Activated CD4-positive, alpha-beta T cell treated with anti-CD3 and anti-CD28 coated beads for 24 hours (primary cell): ENCODE measurements at places on chromosomes 6 and 20.
A peak's percentile ranks its signal among the peaks of the same experiment; 100 is the strongest.

DNA sequence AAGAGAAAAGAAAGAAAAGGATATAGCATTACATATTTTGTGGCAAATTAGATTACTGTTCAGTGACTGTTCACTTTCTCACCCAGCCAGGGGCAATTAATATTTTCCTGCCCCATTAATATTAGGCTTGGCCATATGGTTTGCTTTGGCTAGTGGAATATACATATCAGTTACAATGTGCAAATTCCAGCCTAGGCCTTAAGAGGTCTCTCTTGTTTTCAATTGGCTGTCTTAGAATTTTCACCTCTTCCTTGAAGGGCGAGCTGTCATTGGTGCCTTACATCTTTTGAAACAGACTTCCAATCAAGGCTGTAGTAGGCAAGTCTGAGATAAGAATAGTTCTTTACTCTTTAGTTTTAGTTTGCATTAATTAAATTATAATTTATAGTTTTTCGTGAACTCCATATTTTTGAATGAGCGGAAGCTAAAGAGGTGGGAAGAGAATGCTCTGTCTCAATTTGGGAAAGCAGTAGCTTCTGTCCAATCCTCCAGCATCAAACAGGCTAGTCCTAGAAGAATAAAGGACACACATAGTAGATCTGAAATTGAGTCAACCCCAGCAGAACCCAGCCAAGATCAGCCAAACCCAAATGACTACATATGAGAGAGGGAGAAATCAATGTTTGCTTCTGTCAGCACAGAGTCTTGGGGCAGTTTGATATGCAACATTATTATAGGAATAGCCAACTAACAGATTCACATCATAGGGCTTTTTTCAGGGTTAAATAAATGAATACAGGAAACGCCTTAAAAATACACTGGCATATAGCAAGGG lies 6.3 kb upstream of the CSNK2A1 start:
- DNase-seq: no peak

DNA sequence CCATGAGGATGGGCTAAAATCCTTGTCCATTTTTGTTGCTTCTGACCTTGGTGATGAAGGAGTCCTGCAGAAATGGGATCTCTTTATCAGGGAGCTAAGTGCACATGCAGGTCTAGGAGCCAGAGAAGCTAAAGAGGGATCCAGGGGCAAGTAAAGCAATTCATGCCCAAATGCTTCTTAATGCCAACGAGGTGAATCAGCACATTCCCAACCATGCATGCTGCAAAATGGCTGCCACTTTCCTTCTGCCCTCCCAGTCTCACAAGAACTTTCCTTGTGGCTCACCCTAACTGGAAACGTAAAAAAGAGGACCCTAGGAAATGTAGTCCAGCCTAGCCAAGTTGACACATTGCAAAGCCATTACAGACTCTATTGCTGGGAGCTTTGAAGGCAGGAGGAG lies 298.4 kb downstream of the MAFB start:
- no peak for DNase-seq

DNA sequence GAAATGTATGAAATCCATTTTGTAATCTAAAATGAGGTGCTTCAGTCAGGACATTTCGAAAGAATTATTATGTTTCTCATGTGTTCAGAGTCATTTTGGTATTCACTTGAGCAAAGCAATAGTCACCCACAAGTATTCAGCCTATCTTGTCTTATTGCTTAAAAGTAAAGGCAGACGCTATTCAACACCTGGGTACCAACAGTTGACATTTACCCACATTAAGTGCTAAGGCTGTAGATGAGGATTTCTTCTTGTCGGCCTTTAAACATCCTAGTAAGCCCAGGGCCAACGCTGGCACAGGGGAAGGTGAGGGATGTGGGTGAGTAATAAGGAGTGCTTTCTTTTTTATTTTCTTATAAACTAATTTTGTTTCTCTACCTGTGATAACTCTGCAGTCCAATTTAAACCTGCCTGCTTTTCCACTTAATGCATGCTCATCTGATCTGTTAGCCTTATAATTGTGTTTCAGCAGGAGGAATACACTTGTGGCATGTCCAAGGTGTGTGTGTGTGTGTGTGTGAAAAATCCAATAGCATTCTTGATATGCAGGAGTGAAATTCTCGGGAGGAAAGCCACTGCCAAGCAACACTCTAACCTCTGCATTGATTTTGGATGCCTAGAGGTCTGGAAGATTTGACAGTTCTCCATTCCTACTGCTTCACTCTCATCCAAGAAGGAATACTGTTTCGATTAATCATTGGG lies 252.0 kb downstream of the SOX4 start:
- DNase-seq: no peak

GRCh38 chr6:17225767-17226630 lies 55.2 kb upstream of the RBM24 start:
- DNase-seq: no peak

DNA sequence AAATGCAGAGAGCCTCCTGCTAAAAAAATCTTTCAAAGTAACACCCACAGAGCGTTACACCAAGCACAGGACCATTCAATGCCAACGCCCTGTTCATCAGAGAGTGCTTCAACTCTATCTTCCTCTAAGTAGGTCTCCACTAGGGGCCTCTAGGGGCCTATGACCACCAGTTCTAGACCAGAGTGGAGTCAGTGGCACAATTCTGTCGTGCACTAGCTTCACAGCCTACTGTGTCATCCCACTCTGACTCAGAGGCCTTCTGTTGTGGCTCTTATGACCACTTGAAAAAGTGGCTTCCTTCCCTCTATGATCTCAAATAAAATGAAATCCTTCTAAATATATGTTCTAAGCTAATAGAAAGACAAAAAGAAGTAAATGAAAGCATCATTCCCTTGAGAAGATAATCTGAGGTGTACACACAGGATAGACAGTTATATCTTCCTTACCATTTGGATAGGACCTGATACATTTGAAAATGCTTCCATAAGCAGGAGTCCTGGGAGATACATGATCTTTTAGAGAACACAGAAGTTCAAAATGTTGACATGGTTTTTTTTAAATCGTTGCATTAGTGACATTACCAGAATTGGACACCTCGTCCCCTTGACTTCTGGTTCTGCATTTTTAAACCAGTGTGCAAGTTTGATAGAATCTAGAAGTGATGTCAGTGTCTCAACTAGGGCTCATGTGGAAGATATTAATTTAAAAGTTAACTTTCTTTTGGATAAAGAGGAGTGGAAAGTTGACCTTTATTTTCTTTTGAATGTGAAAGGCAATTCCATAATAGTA lies 151.9 kb downstream of the SH3BGRL2 start:
- no peak for DNase-seq

GRCh38 chr6:16129623-16130401 lies 926 bp downstream of the MYLIP start:
- DNase-seq: peak; percentile 15

- no peak for DNase-seq
Measured at GRCh38 chr6:77123527-77123926, 339.8 kb downstream of the HTR1B start.

DNA sequence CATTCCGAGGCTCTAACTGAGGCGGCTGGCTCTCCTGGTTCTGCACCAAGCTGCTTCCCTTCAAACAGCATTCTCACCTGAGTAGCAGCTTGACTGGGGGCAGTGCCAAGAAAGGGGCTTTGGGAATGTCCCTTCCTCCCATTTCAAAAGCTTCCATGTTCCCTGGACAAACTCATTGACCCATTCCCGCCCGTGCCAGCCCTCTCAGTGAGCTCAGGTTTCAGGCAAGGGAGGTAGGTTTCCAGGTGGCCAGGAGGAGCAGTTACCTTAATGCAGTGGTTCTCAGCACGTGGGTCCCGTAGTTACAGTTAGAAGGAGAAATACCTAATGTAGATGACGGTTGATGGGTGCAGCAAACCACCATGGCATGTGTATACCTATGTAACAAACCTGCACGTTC lies 135.2 kb downstream of the ELOVL4 start:
- no peak for DNase-seq

GRCh38 chr6:168091381-168092264 lies 12.6 kb upstream of the FRMD1 start:
- no peak for DNase-seq

DNA sequence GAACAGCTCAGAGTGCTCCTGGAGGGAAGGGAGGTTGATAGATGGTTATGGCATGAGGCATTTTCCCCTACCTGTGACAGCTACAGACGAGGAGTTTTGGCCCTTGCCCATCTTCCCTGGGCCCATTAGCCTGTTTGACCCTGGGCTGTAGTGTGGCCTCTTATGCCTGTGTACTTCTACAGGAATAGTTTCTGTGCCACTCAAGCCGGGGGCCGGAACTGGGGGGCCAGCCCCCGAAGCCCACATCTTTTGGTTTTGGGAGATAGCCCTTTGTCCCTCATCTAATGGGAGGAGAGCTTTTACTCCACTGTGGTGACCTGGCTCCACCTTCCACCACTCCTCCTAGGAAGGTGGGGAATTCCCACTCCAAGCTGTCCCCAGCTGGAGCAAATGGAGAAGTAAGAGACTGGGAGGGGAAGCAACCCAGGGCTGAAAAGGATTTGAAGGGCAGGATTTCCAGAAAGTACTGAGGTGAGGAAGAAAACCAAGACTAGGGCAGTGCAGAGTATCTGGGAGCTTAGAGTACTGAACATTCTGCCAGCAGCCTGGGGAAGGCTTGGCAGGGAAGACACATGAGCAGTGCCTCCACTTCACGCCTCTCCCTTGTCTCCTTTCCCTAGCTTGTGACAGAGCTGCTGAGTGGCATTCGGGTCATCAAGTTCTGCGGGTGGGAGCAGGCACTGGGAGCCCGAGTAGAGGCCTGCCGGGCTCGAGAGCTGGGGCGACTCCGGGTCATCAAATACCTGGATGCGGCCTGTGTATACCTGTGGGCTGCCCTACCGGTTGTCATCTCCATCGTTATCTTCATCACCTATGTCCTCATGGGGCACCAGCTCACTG lies 6.9 kb downstream of the ABCC10 start:
- DNase-seq: no peak

- DNase-seq: peak; percentile 27
Measured at GRCh38 chr6:2186516-2186915, 58.9 kb downstream of the GMDS start.

GRCh38 chr6:121365536-121366521 lies 31.5 kb upstream of the TBC1D32 start:
- no peak for DNase-seq
